ENCODE measurements at places on chromosomes 7 and 10.
A peak's percentile ranks its signal among the peaks of the same experiment; 100 is the strongest.

DNA sequence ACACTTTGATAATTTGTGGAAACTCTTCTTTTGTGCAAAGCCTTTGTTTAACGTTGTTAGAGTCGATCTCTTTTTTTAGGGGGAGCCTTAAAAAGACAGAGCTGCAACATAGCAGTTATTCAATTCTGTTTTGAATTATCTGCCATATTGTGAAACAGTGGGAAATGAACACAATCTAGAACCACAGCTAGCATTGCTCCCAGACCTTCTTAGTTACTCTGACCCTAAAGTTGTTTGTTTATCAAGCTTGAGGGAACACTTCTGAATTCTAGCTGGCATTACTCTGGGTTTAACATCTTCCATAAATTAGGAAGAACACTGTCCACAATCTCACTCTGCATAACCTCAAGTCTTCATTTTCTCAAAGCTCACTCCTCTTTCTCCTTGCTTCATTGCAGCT is 217.7 kb downstream of the PRKG1 start:
- no peak for DNase-seq

DNA sequence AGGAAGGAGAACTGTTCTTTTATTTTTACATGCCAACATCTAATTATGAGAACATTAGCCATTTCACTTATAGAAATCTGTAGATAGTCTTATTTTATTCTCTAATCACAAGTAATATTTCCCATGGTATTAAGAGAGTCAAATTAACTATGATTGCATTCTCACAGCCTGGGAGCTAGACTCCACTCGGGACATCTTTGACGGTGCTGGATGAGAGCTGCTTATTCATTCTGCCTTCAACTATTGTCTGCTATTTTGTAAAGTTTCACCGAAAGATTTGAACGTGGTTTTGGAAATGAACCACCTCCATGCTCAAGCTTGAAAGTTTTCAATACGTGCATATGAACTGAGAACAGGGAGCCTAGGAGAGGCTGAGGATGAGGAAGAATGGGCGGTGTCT is 264.3 kb upstream of the KLF6 start:
- no peak for DNase-seq

DNA sequence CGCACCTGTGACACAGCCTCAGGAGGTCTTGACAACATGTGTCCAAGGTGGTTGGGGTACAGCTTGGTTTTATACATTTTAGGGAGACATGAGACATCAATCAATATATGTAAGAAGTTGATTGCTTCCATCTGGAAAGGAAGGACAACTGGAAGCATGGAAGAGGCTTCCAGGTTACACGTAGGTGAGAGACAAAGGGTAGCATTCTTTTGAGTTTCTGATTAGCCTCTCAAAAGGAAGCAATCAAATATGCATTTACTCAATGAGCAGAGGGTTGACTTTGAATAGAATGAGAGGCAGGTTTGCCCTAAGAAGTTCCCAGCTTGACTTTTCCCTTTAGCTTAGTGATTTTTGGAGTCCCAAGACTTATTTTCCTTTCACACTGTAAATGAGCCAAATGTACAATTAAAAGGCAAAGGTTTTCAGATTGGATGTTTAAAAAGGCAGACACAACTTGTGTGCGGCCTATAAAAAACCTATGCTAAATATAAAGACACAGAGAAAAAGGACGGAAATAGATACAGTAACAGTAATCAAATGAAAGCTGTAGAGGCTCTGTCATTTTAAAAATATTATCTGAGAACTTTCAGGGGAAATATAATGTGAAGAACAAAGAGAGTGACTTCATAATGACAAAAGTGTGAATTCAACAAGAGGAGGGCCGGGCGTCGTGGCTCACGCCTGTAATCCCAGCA is 65.7 kb upstream of the LANCL2 start:
- DNase-seq = no peak

- peak; percentile 51 for DNase-seq
These were observed 73.3 kb upstream of the NFE2L3 start for GRCh38 chr7:26078437-26079336.

DNA sequence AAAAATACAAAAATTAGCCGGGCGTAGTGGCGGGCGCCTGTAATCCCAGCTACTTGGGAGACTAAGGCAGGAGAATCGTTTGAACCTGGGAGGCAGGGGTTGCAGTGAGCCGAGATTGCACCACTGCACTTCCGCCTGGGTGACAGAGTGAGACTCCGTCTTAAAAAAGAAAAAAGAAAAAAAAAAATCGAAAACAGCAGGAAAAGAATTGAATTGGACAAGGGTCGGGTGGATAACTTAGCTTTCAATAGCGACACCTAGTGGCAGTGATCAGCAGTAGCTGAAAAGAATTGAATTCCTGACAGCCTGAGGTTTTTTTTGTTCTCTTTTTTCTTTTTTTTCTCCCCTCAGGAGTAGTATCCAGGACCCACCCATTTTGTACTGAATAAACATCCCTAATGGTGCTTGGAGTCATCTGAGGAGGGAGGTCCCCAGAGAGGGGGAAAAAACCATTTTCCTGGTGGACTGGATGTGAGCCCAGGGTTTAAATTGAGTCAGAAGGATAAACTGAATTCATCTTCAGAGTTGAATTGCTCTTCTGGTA is 55.1 kb downstream of the CYCS start:
- no peak for DNase-seq

- no peak for DNase-seq
These were observed 56.5 kb downstream of the ST7 start for GRCh38 chr7:117009705-117010361.

DNA sequence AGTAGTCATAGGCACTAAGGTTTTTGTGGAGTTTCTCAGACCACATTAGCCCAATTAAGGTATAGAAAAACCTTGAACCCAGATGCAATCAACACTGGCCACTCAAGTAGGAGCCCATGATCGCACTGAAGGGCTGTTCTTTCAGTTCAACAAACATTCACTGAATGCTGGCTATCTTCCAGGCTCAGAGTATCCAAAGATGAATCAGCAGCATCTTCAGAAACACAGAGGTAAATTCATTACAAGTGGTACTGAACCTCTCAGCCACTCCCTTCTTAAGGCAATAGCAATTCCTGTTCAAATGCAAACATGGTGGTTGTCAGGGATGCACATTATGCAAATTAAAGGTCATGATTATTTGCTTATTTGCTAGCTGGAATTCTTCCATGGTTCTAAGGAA is 17.1 kb downstream of the KCNK18 start:
- no peak for DNase-seq

DNA sequence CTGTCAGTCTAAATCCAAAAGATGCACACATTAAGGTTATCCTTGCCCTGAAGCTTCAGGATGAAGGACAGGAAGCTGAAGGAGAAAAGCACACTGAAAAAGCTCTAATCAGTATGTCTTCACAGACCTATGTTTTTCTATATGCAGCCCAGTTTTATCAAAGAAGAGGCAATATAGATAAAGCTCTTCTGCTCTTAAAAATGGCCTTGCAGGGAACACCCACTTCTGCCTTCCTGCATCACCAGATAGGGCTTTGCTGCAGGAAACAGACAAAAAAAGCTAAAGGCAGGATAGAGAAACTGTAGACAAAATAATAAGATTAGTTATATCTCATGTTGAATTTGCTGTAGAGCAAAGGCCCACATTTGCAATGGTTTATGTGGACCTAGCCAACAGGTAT is 14.9 kb upstream of the IFIT1B start:
- DNase-seq = no peak

- no peak for DNase-seq
These were observed 73.7 kb downstream of the GAD2 start for GRCh38 chr10:26290236-26290635.

DNA sequence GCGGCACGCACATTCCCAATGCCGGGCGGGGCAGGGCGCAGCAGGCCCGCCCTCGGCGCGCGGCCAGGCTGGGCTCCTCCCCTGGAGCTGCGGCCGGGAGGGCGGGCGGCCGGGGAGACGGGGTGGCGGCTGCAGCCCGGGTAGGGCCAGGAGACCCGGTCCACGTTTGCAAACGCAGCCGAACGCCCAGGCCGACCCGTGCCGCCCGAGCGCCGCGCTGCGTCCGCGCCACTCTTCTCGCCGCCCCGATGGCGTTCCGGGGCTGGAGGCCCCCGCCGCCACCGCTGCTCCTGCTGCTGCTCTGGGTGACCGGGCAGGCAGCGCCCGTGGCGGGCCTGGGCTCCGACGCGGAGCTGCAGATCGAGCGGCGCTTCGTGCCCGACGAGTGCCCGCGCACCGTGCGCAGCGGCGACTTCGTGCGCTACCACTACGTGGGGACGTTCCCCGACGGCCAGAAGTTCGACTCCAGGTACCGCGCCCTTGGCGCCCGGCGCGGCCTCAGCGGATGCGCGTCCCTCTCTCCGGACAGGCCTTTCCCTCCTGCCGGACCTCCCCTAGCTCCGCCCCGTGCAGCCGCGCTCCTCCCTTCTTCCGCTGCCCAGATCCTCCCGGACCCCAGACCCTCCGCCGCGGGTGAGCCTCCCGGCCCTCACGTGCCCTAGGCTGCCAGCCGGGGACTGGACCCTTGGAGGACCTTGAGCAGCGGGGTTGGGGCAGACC is at the start of gene FKBP9:
FKBP9 (plus strand) TSS at position 115 of the 720 bp plus-strand sequence; CDS start at position 249, 134 bp downstream.
- DNase-seq = no peak

GRCh38 chr7:42214060-42214679 is 22.8 kb downstream of the GLI3 start:
- no peak for DNase-seq

DNA sequence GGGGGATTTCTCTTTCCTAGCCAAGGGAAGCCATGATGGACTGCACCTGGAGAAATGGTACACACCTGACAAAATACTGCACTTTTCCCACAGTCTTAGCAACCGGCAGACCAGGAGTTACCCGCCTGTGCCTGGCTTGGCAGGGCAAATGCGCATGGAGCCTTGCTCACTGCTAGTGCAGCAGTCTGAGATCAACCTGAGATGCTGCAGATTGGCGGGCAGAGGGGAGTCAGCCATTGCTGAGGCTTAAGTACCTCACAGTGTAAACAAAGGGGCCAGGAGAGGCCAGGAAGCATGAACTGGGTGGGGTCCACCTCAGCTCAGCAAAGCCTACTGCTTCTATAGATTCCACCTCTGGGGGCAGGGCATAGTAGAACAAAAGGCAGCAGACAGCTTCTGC is 49.4 kb downstream of the OR13A1 start:
- DNase-seq = no peak

- DNase-seq = no peak
These were observed 932.1 kb upstream of the C7orf33 start for GRCh38 chr7:147658392-147658967.

GRCh38 chr10:45325116-45325515 is 9.7 kb upstream of the OR13A1 start:
- no peak for DNase-seq

- no peak for DNase-seq
These were observed 279.4 kb downstream of the RPS24 start for GRCh38 chr10:78313048-78313381.

DNA sequence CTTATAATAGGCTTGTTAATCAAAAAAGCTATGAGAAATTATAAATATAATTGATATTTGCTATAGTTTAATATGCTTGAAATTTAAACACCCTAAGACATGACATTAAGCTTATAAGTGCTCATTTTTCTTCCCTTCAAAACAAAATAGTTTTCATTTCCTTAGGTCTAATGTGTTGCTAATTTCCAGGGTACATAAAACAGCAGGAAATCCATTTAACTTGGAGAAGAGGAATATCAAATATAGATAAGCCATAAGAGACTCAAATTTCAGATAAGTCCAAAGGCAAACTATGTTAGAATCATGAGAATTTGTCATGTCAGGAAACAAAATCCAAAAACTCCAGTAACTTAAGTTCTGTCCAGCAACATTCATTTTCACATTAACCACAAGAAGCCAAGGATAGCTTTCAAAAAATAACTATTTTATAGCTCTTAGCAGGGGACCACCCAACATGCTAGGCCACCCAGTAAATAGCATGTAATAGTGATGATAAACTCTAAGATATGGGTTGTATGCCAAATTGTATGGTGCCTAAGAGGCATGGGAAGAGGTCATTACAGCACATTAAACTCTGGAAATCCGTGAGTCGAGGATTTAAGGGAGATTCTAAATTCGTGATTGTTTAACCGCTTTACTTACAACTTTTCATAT is 298.1 kb downstream of the CRPPA start:
- DNase-seq = no peak
